ENCODE measurements at places on chromosomes 4 and X.

GRCh38 chr4:39062770-39063097 is 702 bp downstream of the KLHL5 start:
- no peak for DNase-seq

- peak; percentile 20 for DNase-seq
These were observed 168.7 kb downstream of the NR3C2 start for GRCh38 chr4:148273501-148273986.

- no peak for DNase-seq
These were observed 15.7 kb downstream of the LGI2 start for GRCh38 chr4:25015012-25015411.

GRCh38 chr4:182338746-182339145 is 95.5 kb downstream of the TENM3 start:
- no peak for DNase-seq

DNA sequence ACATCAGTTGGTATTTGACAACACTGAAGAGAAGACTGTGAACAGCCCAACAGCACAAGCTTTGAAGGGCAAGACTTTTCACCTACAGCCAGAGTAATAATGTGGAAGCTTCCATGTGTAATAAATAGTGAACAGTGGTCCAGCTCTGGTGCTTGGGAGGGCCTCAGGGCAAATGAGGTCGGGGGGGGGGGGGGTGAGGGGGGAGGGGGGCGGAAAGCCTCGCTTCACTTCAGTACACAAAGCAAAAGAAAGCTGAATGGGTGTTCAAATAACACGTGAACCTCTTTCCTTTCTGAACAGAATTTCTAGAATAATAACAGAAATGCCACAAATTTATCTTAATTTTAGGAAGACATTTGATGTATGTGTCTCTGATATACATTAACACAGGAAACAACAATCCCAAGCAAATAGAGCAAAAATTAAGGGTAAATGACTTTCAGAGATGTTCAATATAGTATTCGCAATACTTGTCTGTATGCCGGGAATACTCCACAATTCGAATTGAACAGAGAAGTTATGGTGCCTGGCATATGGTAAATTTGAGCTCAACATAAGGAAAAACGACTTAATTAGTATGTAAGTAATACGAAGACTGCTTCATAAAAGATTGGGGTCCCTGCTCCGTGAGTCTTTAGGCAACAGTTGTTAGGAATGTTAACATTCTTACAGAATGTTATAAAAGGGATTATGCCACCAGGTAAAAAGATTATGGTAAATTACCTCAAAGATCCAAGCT is 92.6 kb downstream of the FRYL start:
- DNase-seq = no peak

DNA sequence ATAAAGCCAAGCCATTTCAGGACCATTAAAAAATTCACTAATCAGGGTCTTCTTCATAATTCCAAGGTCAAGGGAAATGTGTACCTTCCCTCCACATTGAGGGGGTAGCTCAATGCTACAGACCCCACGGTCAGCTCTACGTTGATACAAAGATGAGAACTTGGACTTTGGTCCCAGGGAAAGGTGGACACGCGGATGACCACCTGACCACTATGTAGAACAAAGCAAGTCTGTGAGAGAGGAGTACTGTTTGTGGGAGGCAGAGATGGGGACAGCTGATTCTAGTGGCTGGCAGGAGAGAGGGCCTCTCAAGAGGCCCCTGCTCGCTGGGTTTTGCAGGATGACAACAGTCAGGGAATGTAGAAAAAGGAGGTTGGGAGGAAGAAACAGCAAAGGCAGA is 58.0 kb downstream of the SLC2A9 start:
- no peak for DNase-seq

GRCh38 chrX:125954236-125954635 is 211.9 kb downstream of the DCAF12L2 start:
- DNase-seq = no peak

DNA sequence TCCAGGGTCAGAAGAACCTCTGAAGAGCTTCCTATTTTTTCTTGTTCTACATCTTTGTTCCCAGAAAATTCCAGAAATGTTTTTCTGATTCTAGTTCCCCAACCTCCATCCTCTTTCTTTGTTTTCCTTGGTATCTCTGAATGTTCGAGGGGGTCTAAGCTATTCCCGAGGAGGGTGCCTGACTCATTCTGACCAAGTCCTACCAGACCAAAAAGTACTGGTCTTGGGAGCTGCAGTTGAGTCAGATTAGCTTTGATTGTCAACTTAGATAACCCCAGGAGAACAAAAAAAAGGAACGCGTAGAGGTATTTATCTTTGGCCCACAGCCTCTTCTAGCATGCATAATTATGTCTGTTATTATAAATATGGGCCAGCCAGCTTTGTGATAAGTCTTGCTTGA is 12.1 kb upstream of the TENM3 start:
- DNase-seq = no peak

DNA sequence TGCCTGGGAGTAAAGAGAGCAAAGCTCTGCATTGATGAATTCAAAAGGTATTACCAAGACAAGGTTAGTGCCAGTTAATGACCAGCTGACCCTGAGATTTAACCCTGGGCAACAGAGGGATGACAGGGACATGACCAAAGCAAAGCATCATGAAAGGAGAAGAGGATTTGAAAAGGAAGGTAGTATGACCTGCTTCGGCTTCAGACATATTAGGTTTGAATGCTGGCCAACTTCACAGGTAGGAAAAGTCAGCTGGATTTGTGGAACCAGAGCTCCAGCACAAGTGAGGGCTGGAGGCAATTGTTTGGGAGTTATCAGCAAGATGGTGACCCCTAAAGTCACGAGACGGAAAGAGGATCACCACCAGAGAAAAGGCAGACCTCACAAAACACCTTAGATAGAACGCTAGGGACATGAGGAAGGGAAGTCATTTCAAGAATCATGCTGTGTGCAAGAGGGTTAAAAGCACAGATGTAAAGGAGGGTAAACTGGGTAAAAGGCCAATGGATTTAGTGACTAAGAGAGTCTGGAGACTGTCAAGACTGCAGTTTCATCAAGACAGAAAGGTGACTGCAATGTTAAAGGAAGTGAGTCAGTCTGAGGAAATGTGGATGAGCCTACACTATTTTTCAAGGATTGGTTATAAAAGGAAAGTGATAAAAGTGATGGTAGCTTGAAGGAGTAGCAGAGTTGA is 45.6 kb downstream of the SH3RF1 start:
- DNase-seq = no peak

DNA sequence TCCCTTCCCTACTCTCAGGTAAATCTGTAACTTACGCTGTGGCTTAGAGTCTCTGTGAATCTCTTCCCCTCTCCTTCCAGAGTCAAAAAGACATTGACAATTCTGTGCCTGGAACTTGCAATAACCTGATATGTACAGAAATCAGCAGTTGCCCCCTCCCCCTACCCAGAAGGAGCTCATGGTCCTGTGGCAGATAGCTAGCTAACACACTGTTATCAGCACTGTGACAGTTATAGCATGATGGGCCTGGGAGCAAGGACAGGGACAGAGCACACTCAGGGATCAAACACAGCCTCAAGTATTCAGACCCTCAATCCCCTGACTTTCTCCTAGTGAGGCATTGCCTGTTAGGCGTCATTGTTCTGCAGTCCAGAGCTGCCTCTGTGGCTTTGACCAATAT is 18.7 kb upstream of the MAGEA10 start:
- DNase-seq = no peak

GRCh38 chr4:167966143-167966542 is 126.2 kb upstream of the ANXA10 start:
- no peak for DNase-seq

- no peak for DNase-seq
These were observed 94.1 kb upstream of the ACSL4 start for GRCh38 chrX:109826954-109827708.

- DNase-seq = no peak
These were observed 221.2 kb downstream of the NKX6-1 start for GRCh38 chr4:84277923-84278322.

GRCh38 chr4:66575008-66575696 is 904.9 kb upstream of the EPHA5 start:
- DNase-seq = no peak

DNA sequence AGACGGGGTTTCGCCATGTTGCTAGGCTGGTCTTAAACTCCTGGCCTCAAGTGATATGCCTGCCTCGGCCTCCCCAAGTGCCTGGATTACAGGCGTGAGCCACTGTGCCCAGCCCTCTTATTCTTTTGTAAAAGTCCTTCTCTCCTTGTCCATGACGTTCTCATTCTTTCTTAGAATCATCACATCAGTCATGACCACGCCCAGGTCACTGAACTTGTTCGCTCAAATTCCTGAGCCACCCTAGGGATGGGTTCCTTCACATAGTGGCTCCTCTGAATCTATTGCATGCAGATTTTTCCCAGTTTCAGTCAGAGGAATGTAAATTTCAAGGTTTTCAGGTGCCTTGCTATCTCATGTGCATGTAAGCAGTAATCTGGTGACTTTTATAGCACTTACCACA is 15.7 kb downstream of the JADE1 start:
- no peak for DNase-seq

DNA sequence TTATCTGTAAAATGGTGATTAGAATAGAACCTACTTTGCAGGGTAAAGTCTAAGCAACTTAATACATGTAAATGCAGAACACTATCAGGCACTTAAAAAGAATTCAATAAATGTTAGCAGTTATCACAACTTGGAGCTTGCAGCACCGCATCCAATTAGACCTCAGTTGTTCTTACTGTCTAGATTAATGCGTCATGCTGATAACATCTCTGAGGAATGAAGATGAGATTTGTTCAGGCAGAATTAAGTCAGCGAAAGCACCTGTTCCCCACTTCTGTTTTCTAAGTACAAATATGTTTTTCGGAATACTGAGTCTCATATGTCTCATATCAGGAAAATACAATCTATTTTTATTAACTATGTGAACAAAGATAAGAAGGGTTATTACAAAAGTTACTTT is 58.7 kb downstream of the TMA16 start:
- DNase-seq = no peak

DNA sequence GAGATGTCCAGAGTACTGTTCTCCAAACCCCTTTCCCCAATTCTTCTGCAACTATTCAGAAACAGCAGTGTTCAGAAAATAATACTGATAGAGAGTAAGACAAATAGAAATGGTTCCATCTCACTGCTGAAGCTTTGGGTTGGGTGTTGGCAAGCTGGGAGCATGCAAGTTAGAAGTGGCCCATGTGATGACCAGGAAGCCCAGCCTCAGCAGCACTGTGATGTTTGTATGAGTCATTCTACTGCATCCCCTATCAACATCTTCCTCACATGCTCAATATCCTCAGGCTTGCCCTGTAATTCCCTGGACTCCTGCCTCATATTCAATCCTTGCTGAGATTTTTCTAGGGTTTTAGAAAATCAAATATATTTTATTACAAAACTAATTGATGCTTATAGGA is 96.5 kb downstream of the CHRDL1 start:
- no peak for DNase-seq

GRCh38 chrX:48927123-48927522 is 8.3 kb upstream of the PIM2 start:
- DNase-seq = no peak

DNA sequence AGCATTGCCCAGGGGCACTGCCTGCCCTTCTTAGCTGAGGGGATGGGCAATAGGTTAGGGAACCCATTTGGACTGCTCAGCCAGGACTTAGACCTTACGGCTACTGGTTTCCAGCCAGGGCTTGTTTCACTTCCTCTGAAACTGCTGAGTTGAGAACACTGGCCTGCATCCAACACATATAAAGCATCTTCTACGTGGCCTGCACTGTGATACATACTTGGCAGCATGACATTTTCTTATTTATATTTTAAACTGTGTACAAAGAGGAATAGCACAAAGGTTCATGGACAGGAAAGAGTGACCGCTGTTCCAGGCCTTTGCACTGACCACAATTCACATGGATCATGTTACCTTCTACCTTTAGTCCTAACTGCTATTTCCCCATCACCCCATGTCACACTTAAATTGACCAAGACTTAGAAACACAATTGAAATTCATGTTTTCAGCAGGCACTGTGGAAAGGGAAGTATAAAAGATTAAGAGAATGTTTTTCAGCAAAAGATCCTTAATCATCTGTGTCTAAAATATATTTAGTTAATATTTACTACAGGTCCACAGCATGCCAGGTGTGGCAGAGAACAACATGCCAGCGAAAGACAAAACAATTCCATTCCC is 43.7 kb downstream of the NLGN4X start:
- DNase-seq = no peak

DNA sequence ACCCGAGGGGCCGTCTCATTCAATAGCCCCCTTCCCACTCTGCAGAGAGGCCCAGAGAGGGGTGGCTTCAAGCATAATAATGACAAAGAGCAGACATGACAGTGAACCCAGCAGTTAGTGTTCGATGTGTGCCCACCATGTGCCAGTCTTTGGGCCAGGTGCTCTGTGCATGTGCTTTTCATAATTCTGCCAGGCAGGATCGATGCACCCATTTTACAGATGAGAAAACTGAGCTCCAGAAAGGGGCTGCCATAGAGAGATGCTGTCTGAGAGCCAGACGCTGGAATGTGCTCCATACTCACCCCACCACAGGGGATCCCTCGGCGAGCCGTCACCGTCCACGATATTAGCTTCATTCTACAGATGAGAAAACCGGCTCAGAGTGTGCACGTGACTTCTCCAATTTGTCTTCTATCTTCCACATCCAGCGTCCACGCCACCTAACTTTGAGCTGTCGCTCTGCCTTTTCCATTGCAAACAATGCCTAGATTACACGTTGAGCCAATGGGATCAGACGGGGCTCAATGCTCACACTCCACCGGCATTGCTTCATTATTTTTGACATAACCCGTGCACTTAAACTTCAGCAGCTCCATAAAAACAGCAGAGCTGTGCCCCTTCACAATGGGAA is 8.2 kb downstream of the ADRA2C start:
- DNase-seq = no peak

GRCh38 chr4:70701271-70701670 is 12.9 kb downstream of the UTP3 start:
- no peak for DNase-seq

- no peak for DNase-seq
These were observed 315.5 kb upstream of the BOD1L1 start for GRCh38 chr4:13942977-13943376.

DNA sequence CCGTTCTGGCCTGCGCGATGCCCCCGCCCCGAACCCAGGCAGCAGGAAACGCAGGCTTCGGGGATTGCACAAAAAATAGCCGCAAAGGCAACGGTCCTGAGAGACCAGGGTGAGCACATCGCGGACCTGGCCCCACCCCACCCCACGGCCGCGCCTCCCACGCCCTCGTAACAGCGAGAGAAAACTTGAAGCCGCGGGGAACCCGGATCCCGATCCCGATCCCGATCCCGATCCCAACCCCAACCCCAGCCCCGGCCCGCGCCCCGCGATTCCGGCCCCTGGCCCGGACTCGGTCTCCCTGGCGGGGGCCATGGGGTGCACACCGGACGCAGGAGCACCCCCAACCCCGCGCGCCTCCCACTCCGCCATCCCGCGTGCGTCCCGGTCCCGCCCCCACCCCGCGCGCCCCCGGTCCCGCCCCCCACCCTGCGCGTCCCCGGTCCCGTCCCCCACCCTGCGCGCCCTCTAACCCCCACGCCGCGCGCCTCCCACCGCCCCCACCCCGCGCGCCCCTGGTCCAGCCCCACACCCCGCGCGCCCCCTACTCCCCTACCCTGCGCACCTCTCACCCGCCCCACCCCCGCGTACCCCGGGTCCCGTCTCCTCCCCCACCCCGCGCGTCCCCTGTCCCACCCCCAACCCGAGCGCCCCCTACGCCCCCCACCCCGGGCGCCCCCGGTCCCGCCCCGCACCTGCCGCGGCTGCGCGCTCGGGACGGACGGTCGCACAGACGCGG is 29.0 kb downstream of the NOP14 start:
- DNase-seq = no peak
